ENCODE measurements at places on chromosomes 5 and 9.

GRCh38 chr5:8633696-8634095 lies 764.7 kb downstream of the MTRR start:
- DNase-seq, result no peak

DNA sequence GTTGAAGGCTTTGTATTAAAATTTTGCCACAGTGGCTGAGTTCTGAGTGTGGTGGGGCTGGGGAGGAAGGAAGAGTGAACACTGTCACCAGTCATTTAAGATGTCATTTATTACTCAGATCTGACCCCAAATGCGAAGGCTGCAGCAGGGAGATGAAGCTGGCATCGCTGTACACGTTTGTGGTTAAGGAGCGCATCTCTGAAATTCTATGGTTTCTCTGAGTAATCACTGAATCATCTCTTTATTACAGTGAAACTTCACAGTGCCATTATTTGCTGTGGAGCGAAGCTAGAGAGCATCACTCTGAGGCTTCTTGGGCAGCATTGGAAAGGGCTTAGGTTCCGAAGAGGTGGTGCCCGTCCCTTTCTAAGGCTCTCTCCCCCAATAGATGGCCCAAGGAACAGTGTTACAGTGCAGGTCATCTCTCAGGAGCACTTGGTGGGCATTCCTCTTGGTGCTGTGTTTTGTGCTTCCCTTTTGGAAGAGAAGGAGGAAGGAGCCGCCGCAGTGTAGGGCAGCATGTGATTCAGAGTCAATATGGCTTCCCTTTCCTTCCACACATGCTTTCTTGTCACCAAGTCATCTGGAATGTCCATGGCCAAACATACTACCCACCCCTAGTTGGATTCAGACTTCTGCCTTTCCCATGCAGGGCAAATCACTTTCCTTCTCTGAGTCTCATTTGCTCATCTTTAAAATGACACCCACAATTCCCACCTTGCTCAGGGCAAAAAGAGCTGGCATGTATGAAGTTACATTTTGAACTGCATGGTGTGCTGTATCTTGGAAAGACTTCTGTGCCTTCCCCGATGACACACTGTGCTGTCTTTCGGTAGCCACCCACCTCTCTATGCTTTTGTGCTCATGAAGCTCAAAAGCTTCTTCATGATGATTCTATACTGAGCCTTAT lies 9.3 kb upstream of the TEX48 start:
- DNase-seq, result no peak

DNA sequence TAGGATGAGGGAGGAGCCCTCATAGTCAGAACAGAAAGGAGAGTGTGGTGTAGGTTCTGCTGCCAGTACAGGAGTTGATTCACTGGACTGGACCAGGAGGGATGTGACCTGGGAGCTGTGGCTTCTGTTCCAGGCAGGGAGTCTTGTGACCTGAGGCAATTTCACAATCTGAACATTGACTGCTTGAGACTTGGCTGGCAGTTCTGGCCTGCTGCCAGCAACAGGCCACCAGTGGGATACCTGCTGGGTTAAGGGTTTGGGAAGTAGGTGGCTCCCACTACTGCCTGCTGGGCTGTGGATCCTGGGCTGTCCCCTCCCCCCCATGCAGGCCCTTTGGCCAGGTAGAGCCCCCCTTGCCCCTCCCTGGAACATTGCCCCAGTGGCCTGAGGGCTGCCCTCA lies 268.6 kb upstream of the ARRDC3 start:
- no peak for DNase-seq

- no peak for DNase-seq
Observed at GRCh38 chr9:447230-448025, 232.8 kb downstream of the DOCK8 start.

DNA sequence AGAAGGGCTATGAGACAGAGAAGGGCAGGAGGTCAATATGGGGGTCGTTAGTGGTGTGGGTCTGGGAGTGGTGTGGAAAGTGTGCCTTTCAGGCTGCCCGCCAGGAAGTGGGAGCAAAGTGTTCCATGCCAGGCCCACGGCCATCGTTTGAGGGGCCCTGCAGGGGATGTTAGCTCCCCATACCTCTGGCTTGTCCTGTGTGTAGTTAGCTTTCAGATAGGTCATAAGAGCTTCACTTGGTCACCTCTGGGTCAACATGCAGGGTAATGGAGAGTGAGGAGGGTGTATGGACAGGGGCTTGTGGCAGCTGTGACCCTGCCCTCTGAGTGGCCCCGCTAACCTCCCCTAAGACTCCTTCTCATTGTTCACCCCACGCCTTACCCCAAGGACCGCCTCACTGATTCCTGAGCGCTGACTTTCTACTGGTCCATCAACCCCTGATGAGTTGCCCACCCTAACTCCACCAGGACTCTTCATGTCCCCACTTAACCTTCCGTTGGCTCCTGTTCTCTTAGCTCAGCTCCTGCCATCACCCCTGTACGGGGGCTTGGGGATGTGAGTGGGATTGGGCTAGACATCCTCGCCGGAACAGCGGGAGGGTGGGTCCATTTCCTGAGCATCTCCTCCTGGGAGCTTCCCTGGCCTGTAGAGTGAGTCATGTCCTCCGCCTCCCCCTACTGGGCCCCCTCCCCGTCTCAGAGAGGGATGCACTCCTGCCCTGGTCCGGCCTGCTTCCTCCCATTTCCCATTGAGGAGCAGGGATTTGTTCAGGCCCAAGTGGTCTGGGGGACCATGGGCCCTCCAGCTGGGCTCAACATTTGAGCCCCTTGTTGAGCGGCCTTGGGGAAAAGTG lies 125.7 kb downstream of the FGF18 start:
- DNase-seq, result no peak

DNA sequence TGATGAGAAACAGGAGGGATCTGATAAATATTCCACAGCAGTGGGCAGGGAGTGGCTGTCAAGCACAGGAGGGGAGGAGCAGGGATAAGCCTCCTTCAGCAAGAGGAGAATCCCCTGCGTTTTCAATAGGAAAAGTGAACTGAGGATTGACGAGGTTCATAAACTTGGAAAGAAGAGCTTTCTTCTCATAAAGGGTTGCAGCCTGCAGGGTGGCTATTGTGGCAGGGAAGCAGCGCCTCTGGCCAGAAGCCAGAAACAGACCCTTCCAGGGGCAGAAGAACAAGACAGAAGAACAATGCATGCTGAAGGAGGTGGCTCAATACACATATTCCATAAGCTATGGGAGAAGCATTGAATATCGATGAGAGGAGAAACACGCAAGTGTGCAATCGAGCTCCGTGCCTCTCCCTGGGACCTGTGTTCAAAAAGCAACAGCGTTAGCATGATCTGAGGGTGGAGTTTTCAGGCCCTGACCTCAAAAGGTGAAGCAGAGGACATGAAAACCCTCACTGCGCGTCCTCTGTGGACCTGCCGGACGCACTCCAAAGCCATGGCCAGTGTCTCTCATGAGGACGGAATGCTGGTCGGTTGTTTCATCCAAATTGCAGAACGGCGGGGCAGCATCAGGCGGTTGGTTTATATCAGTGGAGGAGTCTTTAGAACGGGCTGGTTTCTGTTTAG lies 67.6 kb downstream of the ANKRD33B start:
- no peak for DNase-seq

- DNase-seq, result no peak
Observed at GRCh38 chr9:68692519-68692918, 12.5 kb upstream of the PIP5K1B start.

- DNase-seq, result no peak
Observed at GRCh38 chr9:19484699-19485098, 75.9 kb downstream of the ACER2 start.

DNA sequence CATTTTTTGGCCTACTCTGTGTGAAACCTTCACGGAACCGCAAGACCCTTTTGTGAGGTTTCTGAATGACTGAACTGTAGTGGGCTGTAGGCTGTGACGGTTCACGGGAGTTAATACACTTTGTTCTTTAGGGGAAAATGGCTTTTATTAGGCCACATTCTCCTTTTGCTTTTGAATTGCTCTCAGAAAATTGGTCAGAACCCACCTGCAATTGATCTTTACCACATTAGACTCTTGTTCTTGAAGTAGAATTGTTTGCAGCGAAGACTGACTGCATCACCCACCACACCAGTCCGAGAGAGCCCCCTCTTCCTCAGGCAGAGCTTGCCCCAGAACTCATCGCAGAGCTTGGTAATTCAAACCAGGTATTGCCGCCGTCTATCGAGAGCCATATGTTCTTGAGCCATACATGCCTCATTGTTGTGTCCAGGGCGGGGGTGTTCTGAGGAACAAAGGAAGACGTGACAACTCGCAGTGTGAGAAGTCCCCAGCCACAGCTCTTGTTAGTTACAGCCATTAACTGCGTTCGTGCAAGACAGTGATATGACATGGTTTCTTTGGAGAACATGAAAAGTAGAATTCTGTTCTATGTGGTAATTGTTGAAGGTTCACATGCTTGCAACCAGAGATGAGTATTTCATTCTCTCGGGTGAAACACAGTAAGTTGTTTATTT lies 166.4 kb upstream of the OTULINL start:
- no peak for DNase-seq

DNA sequence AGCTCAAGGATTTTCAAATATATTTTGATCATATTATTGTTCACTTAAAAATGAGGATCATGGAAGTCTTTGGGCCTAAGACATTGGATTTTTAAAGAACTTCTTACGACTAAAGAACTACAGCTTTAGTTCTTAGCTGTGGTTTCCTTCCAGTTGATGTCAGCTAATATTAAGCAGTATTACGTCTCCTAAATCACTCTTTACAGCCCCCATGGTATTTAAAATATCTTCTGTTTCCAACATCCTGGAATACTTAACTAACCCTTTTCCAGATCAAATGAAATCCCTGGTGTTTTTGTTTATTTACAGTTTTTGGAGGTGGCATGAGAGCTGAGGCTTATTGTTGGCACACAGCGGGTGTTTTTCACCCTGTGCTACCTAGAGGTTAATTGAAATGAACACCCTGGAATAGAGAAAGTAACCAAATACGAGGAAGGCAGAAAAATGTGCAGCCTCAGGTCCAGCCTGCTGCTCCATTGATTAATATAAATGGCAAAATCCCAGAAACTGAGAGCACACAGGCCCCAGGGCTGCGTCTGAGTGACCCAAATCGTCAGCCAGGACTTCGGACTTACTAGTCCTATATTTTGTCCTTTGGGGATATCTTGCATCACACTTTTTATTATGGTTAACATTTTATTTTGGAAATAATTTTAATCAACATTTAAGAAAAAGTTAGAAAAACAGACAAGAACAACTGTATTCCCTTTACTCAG lies 52.3 kb upstream of the ICE1 start:
- no peak for DNase-seq

DNA sequence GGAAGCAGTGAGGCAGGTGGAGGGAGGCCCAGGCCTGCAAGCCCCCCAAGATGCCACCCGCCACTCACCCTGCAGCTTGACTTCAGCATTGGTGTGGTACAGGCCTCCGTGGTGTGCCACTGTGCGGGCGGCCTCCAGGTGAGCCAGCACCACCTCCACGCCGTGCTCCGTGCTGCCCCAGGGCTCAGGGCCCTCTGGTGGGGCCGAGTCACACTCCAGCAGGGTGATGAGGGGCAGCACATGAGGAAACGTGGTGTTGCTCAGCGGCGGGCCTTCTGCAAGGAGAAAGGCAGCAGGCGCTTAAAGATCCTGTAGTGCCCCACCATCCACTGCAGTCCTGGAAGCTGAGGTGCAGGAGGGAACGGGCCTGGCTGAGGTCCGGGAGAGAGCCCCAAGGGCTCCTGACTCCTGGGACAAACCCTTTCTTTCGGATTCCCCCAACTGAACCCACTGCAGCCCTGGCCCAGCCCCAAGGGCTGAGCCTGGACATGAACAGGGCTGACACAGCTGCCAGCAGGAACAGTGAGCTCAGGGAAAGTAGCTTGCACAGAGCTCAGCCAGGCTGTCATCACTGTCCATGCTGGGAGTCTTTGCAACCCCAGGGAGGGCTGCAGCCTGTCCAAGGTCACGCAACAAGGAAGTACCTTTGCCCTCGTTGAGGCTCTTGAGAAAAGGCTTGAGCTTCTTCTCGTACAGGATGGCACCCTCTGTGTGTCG lies 4.7 kb upstream of the TOR2A start:
- DNase-seq, result no peak

GRCh38 chr5:1197876-1198666 lies 3.3 kb upstream of the SLC6A19 start:
- DNase-seq, result no peak

- DNase-seq, result no peak
Observed at GRCh38 chr9:4290427-4290837, 9.4 kb downstream of the GLIS3 start.

DNA sequence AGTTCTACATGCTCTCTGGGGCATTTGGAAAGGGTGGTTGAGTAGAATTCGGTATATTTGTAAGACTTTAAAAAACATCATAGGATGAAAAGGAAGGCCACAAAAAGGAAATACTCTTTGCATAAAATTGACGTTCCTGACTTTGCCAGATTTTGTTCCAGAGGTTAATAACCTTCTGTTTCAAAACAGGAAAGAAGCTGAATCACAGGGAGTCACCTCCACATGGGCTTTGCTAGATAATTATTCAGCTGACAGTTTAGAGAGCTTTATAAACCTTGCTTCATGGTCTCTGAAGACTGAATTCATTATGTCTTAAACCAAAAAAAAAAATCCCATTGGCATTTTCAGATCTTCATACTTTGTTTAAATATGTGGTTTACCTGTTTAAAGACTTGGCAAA lies 203.7 kb downstream of the SEMA6A start:
- DNase-seq, result no peak

- DNase-seq, result no peak
Observed at GRCh38 chr5:59769041-59769360, 124.5 kb downstream of the PDE4D start.

GRCh38 chr9:136881691-136882108 lies 4.6 kb upstream of the TRAF2 start:
- DNase-seq, result no peak

- DNase-seq, result no peak
Observed at GRCh38 chr9:111605041-111605559, 5.7 kb upstream of the PTGR1 start.

GRCh38 chr5:161446655-161447054 lies 99.9 kb downstream of the GABRB2 start:
- DNase-seq, result no peak

- no peak for DNase-seq
Observed at GRCh38 chr9:81490605-81491331, 198.6 kb downstream of the TLE1 start.

GRCh38 chr5:933251-933861 lies 40.7 kb downstream of the TRIP13 start:
- DNase-seq, result no peak

GRCh38 chr5:138275379-138275782 lies 960 bp upstream of the GFRA3 start:
- no peak for DNase-seq

DNA sequence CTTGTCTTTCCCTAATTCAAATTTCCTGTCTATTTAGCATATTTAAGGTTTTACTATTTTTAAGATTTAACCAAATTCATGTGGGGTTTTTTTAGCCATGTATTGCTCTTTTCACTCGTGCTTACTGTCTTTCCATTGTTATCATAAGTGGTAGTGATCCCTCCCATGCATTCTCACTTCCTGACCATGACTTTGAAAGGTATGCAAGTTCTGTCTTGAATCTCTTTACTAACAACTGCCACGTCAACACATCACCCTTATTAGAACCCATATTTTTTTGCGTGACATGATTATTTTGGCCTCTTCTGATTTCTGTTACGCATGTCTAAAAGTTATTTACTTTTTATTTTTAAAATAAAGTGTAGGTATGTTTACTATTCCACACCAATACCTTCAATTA lies 94.7 kb upstream of the CDH6 start:
- no peak for DNase-seq

GRCh38 chr9:13862654-13863053 lies 451.3 kb downstream of the NFIB start:
- DNase-seq, result no peak
